ENCODE measurements at places on chromosomes 3 and 15.

GRCh38 chr15:40130799-40131502 lies 22.3 kb upstream of the BMF start:
- DNase-seq: no peak

DNA sequence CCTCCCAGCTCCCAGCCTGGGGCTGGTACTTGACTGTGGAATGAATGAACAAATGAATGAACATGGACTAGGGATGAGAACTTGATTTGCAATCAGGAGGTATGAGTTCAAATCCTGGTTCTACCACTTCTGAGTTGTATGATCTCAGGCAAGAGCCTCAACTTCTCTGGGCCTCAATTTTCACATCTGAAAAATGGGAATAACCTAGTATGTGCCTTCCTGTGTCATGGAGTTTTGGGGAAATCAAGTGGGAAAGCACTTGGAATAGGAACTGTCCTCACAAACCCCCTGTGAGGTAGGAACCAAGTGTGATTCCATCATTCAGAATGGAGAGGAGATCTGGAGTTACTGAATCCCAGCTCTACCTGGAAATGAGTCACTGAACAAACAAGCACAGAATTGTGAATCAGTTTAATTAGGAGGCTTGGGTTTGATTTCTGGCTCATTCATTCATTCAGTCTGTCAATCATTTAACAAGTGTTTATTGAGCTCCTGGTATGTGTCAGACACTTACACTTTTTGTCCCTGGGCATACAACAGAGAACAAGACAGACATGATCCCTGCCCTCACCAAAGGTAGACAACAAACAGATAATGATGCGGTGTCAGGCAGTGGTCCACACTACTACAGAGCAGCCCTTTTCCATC lies 29.7 kb downstream of the DNASE1L3 start:
- peak; percentile 39 for DNase-seq

DNA sequence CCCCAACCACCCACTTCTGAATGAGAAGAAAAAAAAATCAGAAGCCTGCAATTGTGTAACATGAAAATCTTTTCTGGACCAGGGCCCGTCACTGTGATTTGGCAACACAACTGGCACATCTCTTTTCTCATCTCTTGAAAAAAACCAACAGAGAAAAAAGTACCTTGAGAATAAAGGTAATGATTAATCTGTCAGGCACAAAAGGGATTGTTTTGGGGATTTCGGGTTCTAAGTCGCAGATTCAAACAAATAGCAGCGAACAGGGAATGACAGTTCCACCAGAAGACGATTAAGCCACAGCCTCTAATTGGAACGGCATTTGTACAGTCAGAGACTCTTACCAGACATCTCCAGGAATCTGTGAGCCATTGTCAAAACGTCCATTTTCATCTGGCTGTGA lies at the start of gene AQP9:
Gene AQP9, plus strand, starts transcription at position 276 of the 400 bp plus-strand sequence. CDS start 185 bp downstream, outside the sequence.
- no peak for DNase-seq

- DNase-seq: no peak
Measured at GRCh38 chr3:142500211-142500610, 52.4 kb upstream of the XRN1 start.

- no peak for DNase-seq
Measured at GRCh38 chr3:127399154-127399553, 111.3 kb upstream of the PRR20G start.

GRCh38 chr3:45967724-45968123 lies 24.5 kb downstream of the CXCR6 start:
- DNase-seq: no peak

- DNase-seq: no peak
Measured at GRCh38 chr3:27521872-27522265, 37.7 kb upstream of the SLC4A7 start.

DNA sequence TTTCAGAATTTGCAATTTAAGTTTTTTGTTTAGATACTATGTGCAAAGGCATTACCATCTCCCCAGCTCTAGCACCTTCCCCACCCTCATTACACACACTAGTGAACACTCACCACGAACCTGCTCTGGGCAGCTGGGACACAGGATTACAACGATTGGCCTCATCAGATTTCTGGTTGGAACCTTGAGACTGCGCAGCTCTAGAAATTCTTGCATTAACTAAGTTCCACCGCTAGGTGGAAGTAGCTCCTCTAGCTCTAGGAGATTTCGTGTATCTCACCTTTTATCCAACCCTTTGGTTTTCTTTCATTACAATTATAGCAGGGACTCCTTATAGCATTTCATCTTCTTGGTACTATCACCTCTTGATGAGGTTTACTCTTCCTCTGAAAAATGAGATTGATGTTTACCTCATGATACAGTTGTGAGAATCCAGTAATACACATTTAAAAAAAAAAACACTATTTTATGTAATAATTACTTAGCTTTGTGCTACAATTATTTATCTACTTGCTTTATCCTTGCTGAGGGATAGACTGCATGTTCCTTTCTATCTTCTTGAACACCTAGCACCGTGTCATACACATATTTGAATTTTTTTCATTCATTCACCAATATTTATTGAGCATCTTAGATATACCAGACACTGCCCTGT lies 28.7 kb upstream of the PLOD2 start:
- peak; percentile 76 for DNase-seq

DNA sequence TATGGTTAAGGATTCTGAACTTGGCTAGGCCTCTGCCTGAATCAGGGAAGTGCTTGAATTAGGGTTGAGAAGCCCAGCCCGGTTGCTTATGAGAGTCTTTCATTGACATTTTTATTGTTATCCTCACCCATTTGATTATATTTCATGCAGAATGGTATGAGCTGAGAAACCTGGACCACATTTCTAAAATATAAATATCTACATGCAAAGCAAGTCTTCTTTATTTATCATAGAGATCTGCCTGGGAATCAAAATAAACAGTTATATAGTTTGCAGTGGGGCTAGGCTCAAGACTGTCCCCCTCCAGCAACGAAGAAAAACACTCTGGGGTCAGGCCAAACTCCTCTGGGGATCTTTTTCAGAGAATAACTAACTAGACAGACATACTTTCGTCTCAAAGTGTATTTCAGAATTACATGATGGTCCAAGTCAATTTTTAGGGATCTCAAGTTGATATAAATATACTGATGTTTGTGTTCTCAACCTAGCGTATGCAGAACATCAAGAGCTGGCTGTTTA lies 675.4 kb upstream of the NR2F2 start:
- no peak for DNase-seq

DNA sequence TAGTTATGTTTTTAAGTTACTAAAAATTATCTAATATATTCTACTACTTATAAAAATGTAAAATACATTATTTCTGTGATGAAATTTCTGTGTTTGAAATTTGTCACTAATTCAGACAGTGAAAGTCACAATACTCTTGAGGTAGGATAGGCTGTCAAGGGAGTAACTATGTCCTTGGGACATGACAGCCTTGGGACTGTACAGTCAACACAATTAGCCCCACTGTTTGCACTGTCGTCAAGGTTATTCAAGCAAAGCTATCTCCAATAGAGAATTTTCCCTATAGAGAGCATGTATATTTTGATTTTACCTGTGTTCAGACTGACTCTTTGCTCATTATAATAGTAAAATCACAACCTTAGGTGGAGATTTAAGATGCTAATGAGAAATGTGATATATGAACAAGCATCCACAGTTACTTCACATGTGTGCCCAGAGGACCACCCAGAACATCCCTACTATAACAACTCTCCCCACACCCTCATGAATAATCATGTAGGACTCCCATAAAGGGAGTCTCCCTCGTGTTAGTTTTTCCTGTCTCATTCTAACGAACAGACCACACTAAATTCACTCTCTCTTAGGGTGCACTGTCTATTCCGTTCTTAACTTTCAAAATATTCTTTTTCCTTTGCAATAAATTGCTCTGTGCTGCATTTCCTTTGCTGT lies 1476.3 kb upstream of the CADM2 start:
- no peak for DNase-seq

GRCh38 chr3:54093491-54094248 lies 28.7 kb upstream of the CACNA2D3 start:
- no peak for DNase-seq

- DNase-seq: no peak
Measured at GRCh38 chr3:149989307-149989706, 18.6 kb upstream of the PFN2 start.

DNA sequence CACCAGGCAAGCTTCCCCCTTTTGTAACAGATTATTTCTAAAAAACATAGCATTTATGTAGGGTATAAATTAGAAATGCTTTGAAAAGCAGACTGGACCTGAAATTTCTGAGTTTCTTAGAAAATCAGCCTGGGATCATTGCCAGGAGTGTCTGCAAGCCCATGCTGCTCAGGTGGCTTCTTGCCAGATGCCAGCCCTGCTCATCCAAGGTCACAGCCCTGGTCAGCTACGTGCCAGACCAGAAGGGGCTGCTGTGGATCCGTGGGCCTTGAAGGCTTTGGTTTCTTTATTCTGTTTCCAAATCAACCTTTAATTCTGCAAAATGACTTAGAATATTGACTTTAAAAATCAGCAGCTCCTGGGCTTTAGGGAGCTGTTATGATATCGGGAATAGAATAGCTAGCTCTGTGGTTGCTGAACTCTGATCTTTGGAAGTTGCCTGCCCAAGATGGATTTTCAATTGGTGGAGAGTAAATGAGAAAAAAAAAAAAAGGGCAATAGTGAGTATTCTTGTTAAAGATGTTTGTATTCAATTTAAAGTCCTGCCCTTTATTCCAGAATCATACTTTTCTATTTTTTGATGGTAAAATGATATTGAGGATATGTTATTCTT lies 370.1 kb upstream of the ONECUT1 start:
- no peak for DNase-seq

DNA sequence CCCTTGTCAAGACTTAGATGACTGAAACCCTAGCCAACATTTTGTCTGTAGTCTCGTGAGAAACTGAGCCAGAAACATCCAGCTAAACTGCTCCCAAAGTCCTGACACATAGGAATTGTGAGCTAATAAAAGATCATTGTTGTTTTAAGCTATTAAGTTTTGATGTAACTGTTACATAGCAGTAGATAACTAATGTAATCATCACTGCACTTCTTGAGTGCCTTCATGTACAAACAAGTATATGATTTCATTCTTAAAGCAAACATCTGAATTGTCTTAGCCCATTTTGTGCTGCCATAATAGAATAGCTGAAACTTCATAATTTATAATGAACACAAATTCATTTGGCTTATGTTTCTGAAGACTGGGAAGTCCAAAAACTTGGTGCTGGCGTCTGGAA lies 87.3 kb downstream of the NSUN3 start:
- DNase-seq: no peak

DNA sequence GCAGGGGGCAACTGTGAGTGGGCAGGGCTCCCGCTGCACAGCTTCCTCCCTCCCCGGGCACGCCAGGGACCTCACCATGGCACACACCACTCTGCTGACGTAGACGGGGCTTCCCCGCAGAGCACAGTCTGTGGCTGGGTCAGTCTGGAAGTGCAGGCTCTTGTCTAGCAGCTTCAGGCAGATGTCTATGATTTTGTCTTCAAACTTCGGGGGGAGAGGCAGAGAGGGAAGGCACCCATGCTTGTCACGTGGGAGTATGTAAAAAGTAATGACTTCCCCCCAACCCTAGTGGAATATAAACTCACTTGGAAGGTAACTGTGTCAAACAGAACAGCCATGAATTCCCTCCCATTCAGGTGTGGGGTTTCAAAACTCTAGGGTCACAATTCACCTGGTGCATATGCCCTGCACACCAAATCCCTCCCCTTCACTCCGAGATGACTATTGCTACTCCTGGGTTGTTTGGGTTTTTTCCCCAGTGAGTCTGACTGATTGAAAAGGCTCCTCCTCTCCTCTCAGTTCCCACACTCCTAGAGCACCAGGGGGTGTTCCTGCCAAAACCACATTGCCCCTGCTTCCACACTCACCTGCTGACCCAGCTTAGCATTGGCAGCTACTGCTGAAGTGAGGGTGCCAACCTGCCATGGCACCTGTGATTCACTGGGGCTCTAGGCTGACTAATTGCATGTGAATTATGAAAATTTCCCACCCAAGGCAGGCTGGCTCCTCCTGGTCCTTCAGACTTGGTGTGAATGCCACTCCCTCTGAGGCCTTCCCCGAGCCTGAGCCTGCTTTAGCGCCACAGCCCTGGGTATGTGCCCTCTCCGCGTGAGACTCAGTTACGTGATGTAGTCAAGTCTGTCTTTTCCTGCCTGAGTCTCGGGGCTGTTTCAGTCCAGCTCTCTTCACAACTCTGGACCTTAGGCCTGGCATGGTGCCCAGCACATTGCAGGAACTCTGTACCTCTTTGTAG lies 13.0 kb downstream of the TGM5 start:
- peak; percentile 93 for DNase-seq

GRCh38 chr3:14335774-14336748 lies 66.3 kb upstream of the SLC6A6 start:
- no peak for DNase-seq

DNA sequence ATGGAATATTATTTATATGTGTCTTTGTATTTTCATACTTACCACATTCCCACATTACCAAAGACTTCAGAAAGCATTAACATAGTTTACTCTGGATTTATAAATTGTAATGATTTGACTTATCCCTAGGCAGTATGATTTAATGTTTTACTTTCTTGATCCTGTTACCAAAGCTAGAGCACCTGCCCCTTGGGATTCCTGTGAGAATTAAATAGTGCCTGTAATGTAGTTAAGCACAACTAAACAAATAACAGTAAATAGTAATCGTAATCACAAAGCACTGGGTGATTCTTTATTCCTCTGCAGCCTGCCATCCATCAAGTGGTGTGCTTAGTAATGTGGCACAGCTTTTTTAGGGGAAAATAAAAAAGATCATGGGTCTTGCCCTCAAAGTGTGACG lies 39.1 kb downstream of the ATP2C1 start:
- DNase-seq: no peak

- no peak for DNase-seq
Measured at GRCh38 chr3:1623896-1624295, 474.8 kb upstream of the CNTN4 start.

- no peak for DNase-seq
Measured at GRCh38 chr15:66779331-66780009, 77.4 kb downstream of the SMAD6 start.

- peak; percentile 45 for DNase-seq
Measured at GRCh38 chr15:59691194-59691805, 2.2 kb upstream of the BNIP2 start.

GRCh38 chr15:67652586-67652985 lies 110.1 kb downstream of the MAP2K5 start:
- DNase-seq: no peak

DNA sequence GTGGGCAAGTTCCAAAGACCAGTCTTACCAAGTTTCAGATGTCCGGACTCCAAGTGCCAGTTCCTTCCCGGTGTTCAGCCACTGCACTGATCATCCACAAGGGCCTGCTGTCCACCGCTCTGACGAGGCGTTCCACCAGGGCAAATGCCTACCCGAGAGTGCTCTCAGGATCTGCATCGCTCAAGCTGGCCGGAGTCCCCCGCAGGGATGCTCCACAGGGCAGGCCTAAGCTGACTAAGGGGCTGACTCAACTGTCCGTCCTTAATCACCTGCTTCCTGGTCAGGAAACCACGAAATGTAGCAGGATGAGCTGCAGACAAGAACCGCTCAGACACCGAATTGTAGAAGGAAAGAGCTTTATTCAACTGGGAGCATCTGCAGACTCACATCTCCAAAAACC lies 341.6 kb downstream of the KCNH8 start:
- DNase-seq: peak; percentile 89

DNA sequence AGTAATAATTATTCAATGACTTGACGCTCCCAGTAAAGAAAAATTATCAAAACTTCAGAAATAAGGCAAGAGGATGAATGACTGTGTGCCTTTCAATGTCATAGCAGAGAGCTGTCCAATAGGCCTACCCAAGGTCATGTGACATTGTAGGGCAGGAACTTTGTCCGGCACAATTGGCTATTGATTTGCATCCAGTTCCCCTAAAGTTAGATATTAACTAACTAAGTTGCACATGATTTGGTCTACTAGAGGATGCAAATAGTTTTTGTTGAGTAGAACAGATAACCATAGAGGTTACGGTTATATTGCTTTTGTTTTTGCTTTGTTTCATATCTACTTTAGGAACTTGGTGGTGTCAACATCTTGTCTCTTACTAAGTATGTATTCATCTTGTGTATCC lies 127.9 kb upstream of the PFN2 start:
- DNase-seq: no peak
